Stimulated activated CD4-positive, alpha-beta T cell treated with anti-CD3 and anti-CD28 coated beads, Interleukin-1b, Interleukin-23, amount 100 ng/mL, for 24 hours (primary cell): ENCODE measurements at places on chromosomes 5 and 9.

DNA sequence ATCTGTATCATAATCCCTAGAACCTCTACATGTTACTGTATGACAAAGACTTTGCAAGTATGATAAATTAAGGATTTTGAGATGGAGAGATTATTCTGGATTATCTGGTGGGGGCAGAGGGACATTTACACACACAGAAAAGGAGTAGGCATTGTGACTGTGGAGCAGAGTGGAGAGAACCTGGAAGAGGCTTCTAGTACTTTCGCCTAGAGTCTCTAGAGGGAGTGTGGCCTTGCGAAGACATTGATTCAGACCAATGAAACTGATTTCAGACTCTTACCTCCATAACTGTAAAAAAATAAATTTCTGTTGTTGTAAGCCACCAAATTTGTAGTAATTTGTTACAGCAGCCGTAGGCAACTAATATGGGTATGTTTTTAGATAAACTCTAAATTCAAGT, 45.9 kb downstream of the CSNK1G3 start:
- no peak for DNase-seq

- DNase-seq, result no peak
Measured at GRCh38 chr9:136015656-136016571, 54.7 kb upstream of the UBAC1 start.

GRCh38 chr9:93231121-93231694, 47.3 kb downstream of the WNK2 start:
- DNase-seq, result no peak

DNA sequence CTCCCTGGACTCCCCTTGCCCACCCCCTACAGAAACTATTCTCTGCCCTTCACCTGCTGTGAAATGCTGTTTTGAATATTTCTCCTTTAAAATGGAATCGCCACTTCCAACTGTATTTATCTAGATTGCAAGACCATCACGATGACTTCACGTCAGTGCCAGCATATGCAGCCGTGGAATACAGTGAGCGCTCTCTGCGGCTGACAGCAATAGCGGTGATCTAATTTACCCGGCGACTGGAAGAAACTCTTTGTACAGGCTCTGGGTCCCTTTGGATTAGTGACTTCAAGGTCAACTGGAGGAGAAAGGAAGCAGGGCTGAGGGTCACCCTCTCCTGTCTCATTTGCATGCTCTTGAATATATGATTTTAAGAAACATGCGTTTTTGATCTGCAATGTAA, 192.0 kb downstream of the IRX1 start:
- no peak for DNase-seq

GRCh38 chr9:112301420-112301819, 32.0 kb downstream of the PTBP3 start:
- DNase-seq, result no peak

DNA sequence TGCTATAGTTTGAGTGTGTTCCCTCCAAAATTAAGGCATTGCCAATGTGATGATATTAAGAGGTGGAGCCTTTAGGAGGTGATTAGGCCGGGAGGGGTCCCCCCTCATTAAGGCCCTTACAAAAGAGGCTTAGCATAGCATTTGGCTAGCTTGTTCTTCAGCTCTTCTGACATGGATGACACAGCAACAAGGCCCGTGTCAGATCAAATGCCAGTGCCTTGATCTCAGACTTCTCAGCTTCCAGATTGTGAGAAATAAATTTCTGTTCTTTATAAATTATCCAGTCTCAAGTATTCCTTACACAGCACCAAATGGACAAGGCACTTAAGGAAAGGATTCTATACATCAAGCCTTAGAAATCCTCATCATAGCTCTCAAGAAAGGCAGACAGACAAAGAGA, 31.8 kb downstream of the SLC38A9 start:
- no peak for DNase-seq

- no peak for DNase-seq
Measured at GRCh38 chr5:94209774-94210355, 408.5 kb downstream of the KIAA0825 start.

GRCh38 chr5:100794844-100795243, 108.2 kb downstream of the ST8SIA4 start:
- no peak for DNase-seq

DNA sequence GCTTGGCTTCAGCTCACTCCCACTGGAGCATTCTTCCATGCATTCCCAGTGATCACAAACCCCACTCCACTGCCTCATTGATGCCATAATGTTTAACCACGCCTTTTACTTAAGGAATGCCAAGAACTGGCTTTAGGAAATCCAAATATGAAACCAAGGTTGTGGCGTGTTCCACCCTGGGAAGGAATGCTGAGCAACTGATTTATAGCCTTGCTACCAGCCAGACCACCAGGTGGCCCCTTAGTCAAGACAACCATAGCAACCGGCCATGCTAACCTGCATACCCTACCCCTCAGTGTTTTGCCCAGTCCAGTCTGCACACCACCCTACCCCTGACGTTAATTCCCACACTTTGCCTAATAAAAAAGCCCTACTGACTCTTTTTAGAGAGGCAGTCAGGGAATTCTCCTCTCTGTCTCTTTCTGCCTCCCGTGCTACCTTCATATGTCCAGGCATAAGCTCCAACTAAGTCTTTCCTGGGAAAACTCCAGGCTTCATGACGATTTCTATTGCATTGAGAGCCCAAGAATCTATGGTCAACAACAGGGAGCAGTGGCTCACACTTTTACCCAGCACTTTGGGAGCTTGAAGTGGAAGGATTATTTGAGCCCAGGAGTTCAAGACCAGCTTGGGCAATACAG, 27.0 kb upstream of the PRRC2B start:
- DNase-seq, result no peak
